ENCODE measurements at places on chromosomes 11 and 22. TPM values are rescaled to one million over a fixed set of nuclear protein-coding genes. Genes with fewer than 3 reads are reported as not detected.

GRCh38 chr22:36913427-36914389, at the start of gene CSF2RB:
Gene CSF2RB (plus strand): TSS chr22:36913628. CDS start chr22:36922208, 8,580 bp downstream.
- no peak for DNase-seq

- no peak for DNase-seq
These were observed 19.1 kb upstream of the APLNR start for GRCh38 chr11:57256119-57256518.

Gene SAA2
- polyA plus RNA-seq: 13.7 TPM

GRCh38 chr11:67646535-67647336, 3.8 kb downstream of the ACY3 start:
- DNase-seq: no peak

Gene CXCR5
- 0.38 TPM for polyA plus RNA-seq

- no peak for DNase-seq
These were observed 21.9 kb downstream of the IGSF9B start for GRCh38 chr11:133934599-133935550.

Gene GAS2
- 0.79 TPM for polyA plus RNA-seq

DNA sequence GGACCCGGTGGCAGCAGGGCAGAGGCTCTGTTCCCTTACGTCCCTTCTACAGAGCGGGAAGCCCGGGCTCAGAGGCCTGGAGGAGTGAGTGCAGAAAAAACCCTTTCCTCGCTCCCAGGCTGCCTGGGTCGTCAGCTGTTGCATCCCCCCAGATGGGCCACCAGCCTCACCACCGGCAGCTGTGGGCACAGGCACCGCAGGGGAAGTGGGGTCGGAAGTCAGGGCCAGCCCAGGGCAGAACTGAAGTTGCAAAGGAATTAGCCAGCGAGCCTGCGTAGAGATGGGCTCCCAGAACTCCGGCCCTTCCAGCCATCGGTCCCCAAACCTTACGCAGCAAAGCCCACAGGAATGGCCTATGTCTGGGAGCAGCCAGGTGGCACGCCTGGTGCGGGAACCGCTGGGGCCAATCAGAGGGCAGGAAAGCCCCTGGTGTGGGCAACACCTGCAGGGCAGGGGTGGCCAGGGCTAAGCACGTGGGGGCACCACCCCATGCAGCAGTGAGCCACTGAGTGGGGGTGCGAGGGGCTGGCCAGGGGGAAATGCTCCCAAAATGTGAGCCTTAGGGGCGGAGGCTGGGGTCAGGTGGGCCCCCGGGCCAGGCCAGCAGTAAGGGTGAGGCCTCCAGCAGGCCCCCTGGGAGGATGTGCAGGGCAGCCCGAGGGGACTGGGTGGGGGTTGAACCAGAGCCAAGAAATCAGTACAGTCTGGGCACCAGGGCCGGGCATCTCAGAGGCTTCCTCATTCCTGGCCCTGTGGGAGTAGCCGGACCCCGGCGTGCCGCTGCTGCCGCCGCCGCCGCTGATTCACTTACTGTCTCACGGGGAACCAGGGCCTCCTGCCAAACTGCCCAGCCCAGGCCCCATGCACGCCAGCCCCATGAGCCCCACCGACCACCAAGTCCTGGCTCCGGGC, 58.2 kb downstream of the WNT7B start:
- DNase-seq: peak; percentile 32

DNA sequence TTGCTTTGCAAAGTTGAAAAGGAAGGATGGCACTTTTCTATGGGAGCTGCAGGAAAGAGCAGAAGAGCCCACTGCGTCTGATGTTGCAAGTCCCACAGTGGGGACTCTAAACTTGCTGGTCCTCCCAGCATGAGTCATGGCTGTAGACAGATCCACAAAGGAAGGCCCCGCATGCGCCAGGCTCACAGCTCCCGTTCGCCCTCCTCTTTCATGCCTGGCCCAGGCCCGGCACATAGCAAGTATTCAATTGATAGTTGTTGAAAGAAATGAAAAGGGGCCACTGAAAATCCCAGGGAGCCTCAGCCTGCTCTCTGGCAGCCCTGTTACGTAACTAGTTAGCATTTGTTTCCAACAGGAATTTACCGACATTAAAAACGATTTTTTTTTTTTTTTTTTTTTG, 18.9 kb downstream of the AP1B1 start:
- DNase-seq: no peak

DNA sequence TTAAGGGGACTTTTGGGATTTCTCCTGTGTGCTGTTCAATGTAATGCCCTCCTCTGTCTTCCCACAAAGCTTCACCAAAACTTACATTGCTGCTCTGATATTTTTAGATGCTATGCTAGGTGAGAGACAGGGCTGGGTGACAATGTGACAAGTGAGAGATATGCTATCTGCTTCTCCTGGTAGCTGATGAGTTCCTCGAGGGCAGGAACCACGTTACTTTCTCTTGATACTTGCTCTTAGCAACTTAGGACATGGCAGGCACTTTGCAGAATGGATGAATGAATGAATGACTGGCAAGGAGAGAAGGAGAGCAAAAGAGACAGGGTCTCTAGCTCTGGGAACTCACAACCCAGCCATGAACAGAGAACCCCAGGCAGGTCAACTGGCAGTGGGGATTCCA, 115.4 kb downstream of the C11orf58 start:
- no peak for DNase-seq

Gene ACRV1
- polyA plus RNA-seq: 0.08 TPM

GRCh38 chr11:34891611-34892010, 24.6 kb downstream of the APIP start:
- DNase-seq: no peak

GRCh38 chr22:24089951-24090350, 78.8 kb downstream of the CABIN1 start:
- no peak for DNase-seq

DNA sequence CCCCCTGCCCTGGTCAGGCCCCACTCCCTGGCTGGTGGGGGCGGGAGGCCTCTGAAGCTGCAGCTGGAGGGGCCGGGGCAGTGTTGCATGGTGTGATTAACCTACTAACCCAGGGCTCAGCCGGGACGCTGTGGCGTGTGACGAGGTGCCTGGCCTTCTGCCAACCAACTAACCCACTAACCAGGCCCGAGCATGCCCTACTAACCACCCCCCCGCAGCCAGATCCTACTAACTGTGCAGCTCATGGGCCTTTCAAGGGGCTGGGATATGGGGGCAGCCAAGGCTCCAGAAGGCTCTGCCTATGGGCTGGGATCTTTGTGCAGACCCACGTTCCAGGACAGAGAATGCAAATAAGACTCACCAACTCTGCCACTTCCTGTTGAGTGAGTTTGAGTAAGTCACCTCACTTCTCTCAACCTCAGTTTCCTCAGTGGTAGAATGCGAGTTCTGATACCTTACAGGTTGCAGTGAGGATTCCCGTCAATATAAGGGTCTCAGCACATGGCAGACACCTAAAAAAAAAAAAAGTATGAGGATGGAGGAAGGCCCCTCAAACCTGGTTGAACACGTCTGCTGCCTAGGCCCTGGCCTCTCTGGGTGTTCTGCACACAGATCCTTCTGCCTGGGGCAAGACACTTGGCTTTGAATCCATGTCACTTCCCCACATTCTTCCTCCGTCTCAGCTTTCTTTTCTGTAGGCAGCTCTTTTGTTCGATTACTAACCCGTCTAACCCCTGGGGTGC, 14.1 kb downstream of the MIAT start:
- DNase-seq: no peak

GRCh38 chr11:103862802-103863174, 173.7 kb upstream of the DDI1 start:
- DNase-seq: no peak

DNA sequence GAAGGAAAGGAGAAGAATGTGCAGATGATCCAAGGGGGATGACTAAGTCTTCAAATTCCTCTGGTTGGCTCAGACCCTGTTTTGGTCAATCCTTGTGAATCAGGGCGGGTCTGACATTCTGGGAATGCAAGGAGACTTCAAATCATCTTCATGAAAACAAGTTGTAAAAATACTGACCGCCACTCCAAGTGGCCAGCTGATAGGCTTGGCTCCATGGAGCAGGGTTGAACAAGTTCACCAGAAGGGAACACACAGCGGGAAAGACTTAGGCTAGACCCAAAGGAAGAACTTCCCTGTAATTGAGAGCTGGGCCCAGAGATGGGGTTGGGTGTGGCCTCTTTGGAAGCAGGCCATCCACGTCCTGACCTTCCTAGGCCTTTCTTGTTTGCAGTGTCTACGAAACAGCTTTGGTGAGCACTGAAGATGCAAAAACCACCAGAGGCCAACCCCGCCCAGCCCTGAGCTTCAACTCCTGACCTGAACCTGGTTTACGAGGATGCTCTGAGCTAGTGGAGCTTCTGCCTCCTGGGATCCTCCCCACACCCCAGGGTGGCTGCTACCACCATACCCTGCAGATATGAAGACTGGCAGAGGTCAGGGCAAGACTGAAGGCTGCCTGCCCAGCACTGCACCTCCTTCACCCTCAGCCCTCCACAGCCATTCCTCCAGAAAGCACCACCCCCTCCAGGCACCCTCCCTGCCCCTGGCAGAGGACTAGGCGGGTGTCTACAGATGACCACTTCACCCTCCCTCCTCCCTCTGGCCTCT, 26.1 kb downstream of the GDPD5 start:
- no peak for DNase-seq

DNA sequence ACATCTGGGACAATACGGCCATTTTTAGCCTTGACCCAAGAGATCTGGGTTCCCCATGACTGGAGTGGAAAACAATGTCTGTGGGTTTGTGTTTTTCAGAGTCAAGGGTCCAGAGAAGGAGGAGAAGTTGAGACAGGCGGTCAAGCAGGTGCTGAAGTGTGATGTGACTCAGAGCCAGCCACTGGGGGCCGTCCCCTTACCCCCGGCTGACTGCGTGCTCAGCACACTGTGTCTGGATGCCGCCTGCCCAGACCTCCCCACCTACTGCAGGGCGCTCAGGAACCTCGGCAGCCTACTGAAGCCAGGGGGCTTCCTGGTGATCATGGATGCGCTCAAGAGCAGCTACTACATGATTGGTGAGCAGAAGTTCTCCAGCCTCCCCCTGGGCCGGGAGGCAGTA, 15.7 kb downstream of the NNMT start:
- DNase-seq: no peak

DNA sequence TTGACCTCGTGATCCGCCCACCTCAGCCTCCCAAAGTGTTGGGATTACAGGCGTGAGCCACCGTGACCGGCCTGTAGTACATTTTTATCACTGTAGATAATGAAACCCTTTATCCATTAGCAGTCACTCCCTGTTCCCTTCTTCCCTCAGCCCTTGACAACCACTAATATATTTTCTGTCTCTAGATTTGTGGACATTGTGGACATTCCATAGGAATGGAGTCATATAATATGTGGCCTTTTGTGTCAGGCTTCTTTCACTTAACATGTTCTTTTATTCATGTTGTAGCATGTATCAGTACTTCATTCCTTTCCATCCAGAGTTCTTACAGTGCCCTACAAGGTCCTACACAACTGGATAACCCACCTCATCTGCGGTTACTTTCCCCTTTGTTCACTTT, 30.5 kb downstream of the RRM1 start:
- no peak for DNase-seq

DNA sequence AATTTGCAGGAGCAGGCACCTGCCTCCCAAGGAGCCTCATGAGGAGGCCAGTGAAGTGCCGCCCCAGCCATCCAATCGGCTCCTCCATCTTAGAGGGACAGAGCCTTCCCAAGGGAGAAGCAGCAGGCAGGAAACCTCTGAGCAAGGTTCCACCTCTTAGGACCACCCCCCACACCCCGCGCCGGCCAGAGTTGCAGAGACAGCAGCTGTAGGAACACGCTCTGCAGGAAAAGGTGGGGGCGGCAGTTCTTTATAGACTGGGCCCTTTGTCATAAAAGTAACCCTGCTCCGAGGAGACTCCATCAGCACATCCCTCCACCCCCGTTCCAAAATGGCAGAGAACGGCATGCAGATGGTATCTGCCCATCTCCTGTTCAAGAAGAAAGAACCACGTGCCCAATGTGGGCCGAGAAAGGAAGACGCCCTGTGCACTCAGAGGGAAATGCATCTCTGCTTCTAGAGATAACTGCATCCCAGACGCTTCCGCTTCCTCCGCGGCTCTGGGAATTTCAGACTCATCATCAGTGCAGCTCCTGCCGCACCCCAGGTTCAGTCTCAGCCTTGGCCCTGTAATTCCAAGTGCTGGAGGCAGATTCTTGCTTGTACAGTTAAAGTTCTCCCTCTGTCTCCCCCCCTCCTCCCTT, 98.5 kb downstream of the SPATA19 start:
- no peak for DNase-seq

Gene GAL3ST1
- 2.7 TPM for polyA plus RNA-seq

GRCh38 chr11:10494636-10495463, 39.8 kb downstream of the AMPD3 start:
- DNase-seq: no peak

DNA sequence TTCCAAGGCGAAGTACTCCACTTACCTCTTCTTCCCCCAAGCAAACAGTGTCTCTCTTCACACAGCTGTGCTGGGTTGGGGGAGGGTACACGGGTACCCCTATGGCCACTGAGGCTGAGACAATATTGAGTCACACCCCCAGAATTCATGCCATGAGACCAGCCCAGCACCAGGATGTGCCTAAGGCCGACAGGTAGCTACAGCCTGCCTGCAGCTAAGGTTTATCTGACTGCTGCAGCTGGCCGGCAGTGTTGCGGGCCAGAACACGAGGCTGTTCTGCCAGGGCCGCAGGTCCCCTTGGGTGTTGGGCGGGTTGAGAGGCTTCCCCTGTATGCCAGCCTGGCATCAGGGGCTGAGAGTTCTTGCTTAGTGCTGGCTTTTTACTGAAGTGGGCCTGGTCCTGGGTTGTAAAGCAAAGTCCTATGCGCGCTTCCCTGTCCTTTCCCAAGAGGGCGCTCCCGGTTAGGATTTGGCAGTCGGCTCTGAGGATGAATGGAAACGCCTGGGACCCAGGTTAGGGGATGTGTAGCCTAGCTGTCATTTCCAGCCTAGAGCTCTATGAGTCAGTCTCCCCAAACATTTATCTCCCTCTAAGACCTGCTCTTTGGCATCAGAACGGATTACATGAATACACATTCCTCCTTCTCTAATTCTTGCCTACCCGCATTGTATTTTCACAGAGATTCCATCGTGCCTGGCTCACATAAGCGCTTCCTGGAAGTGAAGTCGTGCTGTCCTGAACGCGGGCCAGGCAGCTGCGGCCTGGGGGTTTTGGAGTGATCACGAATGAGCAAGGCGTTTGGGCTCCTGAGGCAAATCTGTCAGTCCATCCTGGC, 7.1 kb downstream of the USP18 start:
- DNase-seq: peak; percentile 39

DNA sequence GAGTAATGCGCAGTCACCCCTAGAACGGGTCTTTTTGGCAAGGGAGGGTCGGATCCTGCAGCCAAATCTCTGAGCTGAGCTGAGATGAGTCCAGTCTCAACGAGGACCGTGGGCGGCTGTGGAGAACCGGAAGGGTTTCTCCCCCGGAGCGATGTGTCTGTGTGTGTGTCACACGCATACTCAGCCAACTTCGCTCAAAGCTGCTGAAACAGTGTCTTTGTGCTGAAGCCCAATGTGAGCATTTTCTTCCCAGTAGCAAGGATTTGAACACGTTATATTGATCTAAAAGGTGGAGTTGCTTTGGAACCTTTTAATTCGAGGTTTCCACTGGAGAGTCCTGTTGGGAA, 1.4 kb upstream of the CELSR1 start:
- DNase-seq: no peak

Gene KIAA1671
- polyA plus RNA-seq: 13.0 TPM

- no peak for DNase-seq
These were observed 30.2 kb upstream of the CFAP300 start for GRCh38 chr11:102017026-102017425.

Gene DRD2
- polyA plus RNA-seq: 0.23 TPM

GRCh38 chr22:37817705-37818408, 5.3 kb upstream of the GALR3 start:
- DNase-seq: no peak

Data from urinary bladder (tissue), 4 donors.